ENCODE measurements at places on chromosomes 4 and X. TPM values are rescaled to one million over a fixed set of nuclear protein-coding genes. Genes with fewer than 3 reads are reported as not detected.

GRCh38 chr4:13160920-13161319 lies 323.2 kb downstream of the RAB28 start:
- no peak overlapping the region for H3K27ac ChIP-seq
- no peak overlapping the region for H3K4me3 ChIP-seq
- DNase-seq: no peak
- no peaks in the 10 kb centered on the region for H3K27me3 ChIP-seq

- H3K4me3 ChIP-seq: no peak overlapping the region
- H3K27me3 ChIP-seq: no peaks in the 10 kb centered on the region
- no peaks in the 10 kb centered on the region for H3K36me3 ChIP-seq
- H3K27ac ChIP-seq: no peak overlapping the region
- H3K4me1 ChIP-seq: no peaks in the 10 kb centered on the region
Measured at GRCh38 chrX:133921764-133922389, 63.5 kb downstream of the GPC3 start.

GRCh38 chrX:48703642-48704481 lies 7.3 kb downstream of the SUV39H1 start:
- H3K27me3 ChIP-seq: no peaks in the 10 kb centered on the region
- no peak overlapping the region for H3K4me3 ChIP-seq
- H3K27ac ChIP-seq: no peak overlapping the region

GRCh38 chr4:169506903-169507302 lies 105.5 kb downstream of the NEK1 start:
- DNase-seq: no peak
- no peaks in the 10 kb centered on the region for H3K36me3 ChIP-seq
- no peak overlapping the region for H3K4me3 ChIP-seq
- no peaks in the 10 kb centered on the region for H3K4me1 ChIP-seq
- no peak overlapping the region for H3K27ac ChIP-seq
- no peaks in the 10 kb centered on the region for H3K27me3 ChIP-seq

DNA sequence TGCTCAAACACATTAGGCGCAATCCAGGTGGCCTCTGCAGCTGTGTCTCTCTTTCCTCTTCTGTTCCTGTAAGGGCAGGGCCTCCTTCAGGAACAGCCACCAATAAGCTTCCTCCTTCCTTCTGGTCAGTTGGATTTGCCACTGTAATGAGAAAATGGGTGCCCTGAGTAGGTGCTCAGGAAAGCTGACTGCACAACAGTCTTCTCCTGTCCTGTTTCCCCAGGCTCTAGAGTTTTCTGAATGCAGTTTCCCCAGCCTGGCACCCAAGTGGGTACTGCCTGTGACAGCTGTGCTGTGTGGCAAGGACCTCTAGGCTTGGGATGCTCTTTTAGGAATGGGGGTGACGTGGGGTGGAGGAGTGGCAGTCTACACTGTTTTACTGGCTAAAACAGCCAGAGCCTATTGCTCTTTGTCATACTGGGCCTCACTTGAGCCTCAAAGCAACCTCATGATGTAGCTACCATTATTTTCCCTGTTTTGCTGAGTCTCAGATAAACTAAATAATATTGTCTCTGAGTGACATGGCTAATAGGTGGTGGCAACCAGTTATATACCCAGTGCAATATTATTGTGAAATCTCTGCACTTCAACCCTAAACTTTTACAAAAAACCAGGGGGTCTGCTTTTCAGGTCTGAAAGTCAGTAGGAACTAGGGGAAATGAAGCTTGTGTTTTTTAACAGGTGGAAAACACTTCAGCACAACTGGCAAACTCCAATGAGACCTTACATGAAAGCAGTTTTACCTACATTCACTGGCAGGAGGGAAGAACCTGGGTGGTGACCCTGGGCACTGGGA lies 1.2 kb downstream of the CXCL2 start:
- H3K4me3 ChIP-seq: peak overlapping the region; percentile 46
- no peaks in the 10 kb centered on the region for H3K36me3 ChIP-seq
- DNase-seq: peak; percentile 59
- H3K27me3 ChIP-seq: no peaks in the 10 kb centered on the region
- H3K27ac ChIP-seq: peak overlapping the region; percentile 86

ZNF827 gene
- 17.9 TPM for total RNA-seq

GRCh38 chr4:168092176-168092712 lies at the start of gene ANXA10:
ANXA10 (plus strand) TSS chr4:168092537; CDS start chr4:168092701, 164 bp downstream.
- DNase-seq: no peak
- no peaks in the 10 kb centered on the region for H3K27me3 ChIP-seq
- no peaks in the 10 kb centered on the region for H3K4me1 ChIP-seq

GRCh38 chr4:26051240-26051639 lies 137.2 kb downstream of the SMIM20 start:
- no peaks in the 10 kb centered on the region for H3K27me3 ChIP-seq
- H3K27ac ChIP-seq: no peak overlapping the region
- no peak for DNase-seq
- H3K4me3 ChIP-seq: no peak overlapping the region
- H3K36me3 ChIP-seq: no peaks in the 10 kb centered on the region

Measured in colonic mucosa (tissue), 4 donors.